WTC11 (cell line): ENCODE measurements at places on chromosomes 4 and X. TPM values are rescaled to one million over a fixed set of nuclear protein-coding genes. Genes with fewer than 3 reads are reported as not detected.

GRCh38 chrX:41482154-41482850 lies 35.2 kb downstream of the NYX start:
- no peak for DNase-seq

GRCh38 chr4:13498469-13498868 lies 14.3 kb upstream of the RAB28 start:
- no peak for DNase-seq

Gene STATH
- total RNA-seq: not detected in 3 replicates

Gene S100G
- total RNA-seq: not detected in 3 replicates

DNA sequence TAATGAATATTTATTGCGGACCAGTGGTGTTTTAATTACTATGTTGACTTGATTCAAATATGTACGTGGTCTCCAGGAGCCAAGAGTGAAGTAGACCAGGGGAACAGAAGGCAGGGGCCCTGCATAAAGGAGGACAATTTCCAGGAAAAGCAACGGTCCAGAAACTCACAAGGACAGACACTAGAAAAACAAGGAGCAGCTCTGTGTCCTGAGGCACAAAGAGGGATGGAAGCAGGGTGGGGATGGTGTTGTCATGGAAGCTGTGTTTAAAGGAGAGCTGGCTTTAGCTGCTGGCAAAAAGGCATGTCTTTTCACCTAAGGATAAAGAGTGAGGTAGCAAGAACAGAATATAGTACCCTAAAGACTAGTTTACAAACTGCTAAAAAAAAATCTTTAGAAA lies 254.1 kb upstream of the TENM3 start:
- no peak for DNase-seq
